ENCODE measurements at places on chromosomes 5 and 9.

DNA sequence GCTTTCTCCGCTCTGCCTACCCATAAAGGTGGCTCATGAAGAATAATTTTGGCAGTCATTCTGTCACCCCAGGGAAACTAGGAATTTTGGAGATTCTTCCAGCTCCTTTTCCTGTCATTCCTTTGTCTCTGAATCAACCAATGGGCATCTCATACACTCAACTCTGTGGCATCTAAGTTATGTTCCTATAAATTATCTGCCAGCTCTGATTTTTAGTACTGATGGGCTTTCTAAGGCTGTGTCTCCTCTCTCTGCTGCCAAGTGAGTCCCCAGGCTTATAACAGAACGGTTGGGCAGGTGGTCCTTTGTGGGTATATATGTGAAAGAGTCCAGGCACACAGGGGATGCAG, 226.8 kb downstream of the NMUR2 start:
- DNase-seq, result no peak

DNA sequence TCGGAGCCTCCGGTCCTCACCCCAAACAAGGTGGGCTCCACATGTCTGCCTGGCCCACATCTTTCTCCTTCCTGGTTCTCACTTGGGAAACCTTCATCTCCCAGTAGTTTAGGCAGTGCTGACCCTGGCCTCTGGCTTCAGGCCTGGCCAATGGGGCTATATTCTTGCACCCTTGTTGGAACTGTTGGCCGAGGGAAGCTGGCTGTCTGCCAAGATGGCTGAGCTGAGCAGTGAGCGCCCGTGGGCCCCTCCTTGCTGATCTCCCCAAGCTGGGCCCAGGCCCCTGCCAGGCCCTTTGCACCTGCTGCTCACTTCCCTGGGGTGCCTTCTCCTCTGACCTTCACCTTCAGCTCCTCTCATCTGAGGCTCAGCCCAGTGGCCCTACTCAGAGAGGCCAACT, 31.3 kb downstream of the TSPAN17 start:
- no peak for DNase-seq

GRCh38 chr9:97431549-97432143, 19.8 kb downstream of the TDRD7 start:
- DNase-seq, result no peak

- no peak for DNase-seq
These were observed 333.2 kb upstream of the RFX3 start for GRCh38 chr9:3858961-3859360.

DNA sequence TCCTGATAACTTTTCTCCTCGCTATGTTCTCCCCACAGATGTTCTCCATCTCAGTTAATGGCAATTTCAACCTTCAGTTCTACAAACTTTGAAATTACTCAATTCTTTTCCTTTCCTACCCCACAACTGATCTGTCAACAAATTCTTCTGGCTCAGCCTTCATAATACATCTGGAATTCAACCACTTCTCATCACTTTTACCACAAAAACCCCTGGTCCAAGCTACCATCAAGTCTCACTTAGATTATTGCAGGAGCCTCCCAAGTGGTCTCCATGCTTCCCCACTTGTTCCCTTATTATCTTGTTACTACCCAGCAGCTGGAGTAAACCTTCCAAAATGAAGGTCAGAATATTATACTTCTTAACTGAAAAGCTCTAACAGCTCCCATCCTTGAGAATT, 110.1 kb downstream of the FBN2 start:
- DNase-seq, result no peak

DNA sequence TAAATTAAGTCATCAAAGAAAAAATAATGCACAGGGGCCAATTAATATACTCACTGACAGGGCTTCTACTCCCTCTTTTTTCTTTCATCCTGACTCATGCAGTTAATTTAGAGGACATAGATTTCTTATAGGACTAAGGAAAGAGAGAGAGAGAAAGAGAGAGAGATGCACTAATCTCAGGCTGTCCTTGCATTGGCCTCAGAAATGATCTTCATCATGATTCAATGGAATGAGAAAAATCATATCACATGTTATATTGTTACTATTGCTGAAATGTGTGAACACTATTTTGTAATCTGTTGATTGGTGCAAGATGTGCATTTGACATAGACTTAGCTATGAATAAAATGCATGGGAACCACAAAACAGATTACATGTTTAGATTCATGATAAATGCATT, 608.3 kb upstream of the NUDT12 start:
- DNase-seq, result no peak

- no peak for DNase-seq
These were observed 27.7 kb downstream of the UBLCP1 start for GRCh38 chr5:159290741-159291140.

DNA sequence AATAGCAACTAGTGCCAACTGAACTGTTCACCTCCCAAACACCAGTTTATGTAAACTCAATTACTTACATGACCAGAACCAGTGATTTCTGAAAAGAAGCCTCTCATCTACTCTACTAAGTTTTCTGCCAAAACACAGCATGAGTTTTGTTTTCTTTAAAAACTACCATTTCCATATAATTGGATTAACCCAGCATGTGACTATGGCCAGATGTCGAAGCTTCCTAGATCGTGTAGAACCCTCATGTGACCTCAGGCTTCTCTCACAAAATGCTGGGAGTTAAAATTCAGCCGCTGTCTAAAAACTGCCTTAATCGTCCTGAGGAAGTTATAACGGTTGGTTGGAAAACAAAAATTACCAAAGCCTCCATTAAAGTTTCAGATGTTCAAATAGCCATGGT, 303.5 kb downstream of the IRX1 start:
- no peak for DNase-seq

- DNase-seq, result no peak
These were observed 118.0 kb downstream of the PRKACG start for GRCh38 chr9:68895741-68896478.

DNA sequence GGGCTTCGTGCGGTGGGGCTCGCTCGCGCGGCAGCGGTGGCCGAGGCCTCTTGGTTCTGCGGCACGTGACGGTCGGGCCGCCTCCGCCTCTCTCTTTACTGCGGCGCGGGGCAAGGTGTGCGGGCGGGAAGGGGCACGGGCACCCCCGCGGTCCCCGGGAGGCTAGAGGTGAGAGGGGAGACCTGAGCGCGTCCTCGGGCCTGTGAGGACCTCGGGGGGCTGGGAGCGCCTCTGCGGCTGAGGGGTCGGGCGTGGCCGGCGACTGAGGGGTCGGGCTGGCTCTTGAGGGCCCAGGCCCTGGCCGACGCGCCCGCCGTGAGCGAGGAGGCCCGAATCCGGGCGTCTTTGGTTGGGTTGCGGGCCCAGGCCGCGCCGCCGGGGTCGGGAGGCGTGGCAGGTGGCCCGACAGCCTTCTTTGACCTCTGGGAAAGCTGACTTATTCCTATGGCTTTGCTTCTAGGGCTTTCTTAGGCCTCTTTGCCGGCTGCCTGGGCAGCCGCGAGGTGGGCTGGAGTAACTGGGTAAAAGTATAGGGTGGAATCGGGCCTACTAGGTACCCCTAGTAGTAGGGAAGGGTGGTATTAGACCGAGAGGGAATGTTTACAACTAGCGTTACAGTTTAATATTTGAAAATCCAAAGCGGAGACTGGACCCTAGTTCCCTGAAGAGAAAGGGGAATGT, at the start of gene CANX:
CANX (plus strand) TSS at position 33 of the 681 bp plus-strand sequence. CDS start 6,715 bp downstream, outside the sequence.
- DNase-seq, result no peak

GRCh38 chr5:56918054-56918453, 8.7 kb downstream of the SETD9 start:
- DNase-seq, result no peak

GRCh38 chr5:69217151-69217511, 17.6 kb upstream of the CDK7 start:
- no peak for DNase-seq

DNA sequence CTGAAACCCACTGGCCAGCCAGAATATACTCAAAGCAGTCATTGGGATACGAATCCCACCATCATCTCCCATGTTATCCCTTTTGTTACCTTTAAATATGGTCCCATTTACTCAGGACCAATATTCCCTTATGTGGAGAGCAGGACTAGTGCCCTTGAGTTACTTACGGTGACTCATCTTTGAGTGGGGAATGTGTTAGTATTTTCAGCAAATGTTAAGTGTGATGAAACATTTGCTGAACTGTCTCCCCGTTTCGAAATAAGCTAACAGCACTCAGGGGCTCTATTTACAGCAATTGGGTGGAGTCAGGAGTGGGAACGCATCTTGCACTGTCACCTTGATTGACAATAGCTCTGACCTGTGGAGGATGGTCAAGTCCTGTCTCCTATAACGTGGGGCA, 67.4 kb downstream of the CTSL start:
- no peak for DNase-seq

DNA sequence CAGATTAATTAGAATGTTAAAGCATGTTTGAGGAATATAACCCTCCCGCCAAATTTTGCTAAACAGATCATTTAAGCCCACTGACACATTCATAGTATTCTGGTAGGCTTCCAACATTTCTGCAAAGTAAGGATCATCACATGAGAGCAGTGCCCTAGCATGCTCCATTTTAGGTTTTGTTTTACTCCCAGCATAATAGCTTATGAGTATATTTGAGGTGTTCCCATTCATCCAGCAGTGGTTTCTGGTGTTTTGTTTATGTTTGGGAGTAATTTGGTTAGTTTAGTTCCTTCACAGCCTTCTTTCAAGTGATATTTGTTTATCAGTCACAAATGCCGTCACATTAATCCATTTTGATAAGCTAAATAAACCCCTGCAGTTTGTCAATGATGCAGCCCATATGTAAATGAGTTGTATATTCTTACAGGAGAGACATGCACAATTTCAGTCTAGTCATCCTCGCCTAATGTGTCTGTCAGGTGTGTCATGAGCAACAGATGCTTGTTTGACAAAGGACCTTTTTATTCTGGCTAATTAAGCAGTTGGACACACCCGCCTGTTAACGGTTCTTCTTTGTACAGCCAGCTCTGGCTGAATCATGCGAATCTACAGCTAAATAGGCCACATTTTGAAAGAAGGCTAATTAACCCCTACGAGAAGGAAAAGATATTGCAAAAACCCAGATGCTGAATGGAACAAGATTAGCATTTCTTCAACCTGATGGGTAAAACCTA, 124.4 kb downstream of the RFX3 start:
- DNase-seq, result no peak

- DNase-seq, result no peak
These were observed 104.0 kb downstream of the ATP10B start for GRCh38 chr5:160747987-160748386.

All from activated T-cell treated with anti-CD3 and anti-CD28 coated beads for 48 hours (primary cell).